ENCODE measurements at places on chromosomes 6 and 20.

DNA sequence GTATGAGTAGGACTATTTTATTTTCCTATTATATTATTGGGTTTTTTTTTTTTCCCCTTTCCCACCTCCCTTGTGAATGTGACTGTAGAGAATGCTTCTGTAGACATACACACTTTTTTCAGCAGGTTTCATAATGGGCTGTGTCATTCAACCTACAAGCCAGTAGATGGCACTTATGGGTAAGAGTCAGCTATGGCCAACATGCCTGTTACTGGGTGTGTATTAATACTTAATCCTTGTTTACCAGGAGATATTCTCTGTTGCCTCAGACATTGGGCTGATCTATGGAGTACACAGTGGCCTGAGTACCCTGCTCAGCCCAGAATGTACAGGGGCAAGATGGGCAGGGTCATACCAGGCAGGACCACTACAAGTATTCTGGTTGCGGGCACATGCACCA lies 382.5 kb downstream of the EPHA7 start:
- DNase-seq, result no peak

DNA sequence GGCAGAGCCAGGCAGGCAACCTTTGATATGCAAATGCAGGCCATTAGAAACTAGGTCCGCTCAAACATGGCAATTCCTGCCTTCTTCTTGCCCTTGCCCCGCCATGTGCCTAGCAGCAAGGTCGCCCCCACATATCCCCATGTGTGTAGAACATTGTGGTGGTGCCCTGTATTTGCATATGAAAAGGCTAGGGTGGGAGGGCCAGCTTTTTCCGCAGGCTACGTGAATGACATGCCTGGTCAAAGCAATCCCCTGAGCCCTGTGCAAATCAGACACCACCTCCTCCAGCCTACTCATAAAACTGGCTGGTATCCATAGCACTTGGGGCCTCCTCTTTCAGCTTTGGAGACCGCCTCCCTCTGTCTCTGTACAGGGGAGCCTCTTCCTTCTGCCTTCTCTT lies 31.6 kb downstream of the GSTA2 start:
- no peak for DNase-seq

GRCh38 chr20:50470264-50470858 lies 39.8 kb upstream of the PTPN1 start:
- no peak for DNase-seq

- no peak for DNase-seq
Measured at GRCh38 chr6:56109149-56109548, 138.2 kb downstream of the COL21A1 start.

DNA sequence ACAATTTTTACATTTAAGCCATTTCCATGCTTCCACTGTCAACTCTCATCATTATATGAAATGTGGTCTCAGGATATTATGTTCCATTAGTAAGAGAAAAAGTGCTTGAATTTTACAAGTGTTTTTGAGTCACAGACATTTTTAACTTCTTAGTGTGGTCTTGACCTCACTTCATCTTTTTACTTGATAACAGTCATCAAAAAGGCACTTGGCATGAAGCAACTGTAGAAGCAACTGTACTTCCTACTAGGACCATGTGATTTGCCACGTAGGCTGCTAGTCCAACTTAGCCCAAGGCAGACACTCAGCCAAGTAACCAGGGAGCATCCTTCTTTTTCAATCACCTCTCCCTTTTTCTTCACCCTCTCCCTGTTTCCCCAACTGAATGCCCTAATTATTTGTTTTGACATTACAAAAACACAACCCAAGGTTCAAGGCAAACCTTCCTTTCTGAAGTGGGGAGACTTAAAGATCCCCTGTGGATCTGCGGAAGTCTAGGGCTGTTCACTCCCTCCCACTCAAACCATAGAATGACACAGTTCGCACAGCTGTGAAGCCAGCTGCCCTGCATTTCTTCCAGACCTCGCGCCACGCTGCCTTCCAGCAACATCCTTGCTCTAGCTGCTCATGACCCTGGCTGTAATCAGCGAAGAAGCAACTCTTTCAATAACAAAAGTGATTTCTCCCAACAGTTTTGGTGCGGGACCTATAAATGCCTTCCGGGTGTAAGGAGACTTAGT lies 45.0 kb downstream of the PHACTR1 start:
- DNase-seq, result no peak

DNA sequence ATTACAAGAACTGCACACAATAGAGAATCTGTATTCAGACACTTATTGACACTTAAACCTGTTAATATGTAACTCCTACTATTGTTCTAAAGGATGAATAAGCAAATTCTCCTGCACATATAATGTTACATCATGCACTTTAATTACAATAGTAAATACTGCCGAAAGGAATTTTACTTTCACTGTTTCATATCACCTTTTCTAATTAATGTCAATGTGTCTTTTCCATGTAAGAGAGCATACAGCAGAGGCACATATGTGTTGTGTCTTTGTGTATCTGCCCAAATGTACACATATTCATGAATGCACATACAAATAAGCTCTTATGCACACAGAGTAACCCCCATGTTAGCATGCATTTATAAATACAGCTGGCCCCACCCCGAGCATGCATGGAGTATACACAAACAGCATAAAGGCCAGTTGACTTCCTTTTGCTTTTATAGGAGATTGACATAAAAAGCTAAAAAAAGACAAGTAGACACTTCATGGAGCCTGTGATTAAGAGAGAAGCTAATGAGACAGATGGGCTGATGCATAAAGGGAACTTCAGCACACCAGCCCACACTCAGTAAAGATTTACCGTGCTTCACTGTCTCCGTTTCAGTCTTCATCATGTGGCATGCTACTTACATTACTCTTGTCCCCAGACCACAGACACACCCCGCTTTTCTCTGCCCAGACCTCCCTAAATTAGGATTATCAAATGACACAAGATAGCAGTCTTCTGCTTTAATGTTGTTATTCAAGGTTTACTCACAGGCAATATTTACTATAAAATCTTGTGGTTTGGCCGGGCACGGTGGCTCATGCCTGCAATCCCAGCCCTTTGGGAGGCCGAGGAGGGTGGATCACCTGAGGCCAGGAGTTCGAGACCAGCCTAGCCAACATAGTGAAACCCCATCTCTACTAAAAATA lies 184.6 kb downstream of the ATXN1 start:
- DNase-seq, result no peak

DNA sequence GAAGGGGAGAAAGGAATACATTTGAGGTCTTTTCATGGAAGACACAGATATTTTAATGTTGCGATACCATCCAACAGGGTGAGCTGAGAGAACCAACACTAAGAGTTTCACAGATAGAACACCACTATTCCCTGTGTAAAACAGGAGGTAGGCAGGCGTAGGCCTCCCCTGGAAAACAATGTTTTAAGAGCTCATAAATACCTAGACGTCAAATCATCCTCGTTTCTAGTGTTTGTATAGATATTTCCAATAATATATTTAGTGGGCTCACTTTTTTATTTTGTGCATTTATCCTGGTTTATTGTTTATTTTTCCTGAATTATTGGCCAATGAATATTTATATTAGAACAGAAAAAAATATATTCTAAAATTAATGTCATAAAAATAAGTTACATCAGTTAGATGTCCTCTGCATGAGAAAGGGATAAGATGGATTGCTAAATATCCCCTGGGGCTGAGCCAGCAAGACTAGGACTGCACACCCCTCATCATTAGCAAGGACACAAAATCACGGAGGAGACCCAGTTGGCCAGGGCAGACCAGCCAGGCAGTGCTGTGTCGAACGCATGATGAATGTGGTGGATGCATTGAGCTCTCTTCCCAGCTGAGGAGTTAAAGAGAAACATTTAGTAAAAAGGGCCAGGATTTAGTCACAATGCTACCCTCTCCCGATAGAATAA lies 380.5 kb downstream of the C6orf118 start:
- no peak for DNase-seq

DNA sequence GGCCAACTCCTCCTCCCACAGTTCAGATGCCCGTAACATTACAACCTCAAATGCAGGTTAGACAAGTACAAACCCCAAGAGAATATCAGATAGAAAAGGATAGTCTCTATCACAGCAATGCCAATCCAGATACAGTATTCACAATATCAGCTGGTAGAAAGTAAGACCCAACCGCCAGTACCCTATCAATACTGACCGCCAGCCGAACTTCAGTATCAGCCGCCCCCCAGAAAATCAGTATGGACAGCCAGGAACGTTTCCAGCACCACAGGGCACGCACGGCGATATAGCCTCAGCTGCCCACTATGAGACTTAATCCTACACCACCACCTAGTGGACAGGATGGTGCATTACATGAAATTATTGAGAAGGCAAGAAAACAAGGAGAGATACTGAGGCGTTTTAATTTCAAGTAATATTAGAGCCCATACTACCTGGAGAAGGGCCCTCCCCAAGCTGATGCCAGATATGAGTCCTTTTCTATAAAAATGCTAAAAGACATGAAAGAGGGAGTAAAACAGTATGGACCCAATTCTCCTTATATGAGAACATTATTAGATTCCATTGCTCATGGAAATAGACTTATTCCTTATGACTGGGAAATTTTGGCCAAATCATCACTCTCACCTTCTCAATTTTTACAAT lies 17.6 kb upstream of the EIF2S2 start:
- peak; percentile 90 for DNase-seq

DNA sequence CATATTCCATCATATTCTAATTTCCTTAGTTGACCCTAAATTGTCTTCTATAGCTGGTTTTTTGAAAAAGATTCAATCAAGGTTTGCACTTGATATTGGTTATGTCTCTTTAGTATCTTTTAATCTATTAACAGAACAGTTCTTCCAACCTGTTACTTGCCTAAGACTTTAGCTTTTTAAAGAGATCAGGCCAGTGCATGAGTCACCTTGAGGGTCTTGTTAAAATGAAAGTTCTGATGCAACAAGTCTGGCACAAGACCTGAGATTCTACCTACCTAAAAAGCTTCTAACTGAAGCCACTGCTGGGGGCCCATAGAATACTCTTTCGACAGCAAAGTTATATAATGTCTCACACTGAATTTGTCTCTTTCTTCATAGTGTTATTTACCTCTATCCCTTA lies 3.2 kb downstream of the USP45 start:
- DNase-seq, result no peak

GRCh38 chr6:110810896-110811586 lies 4.2 kb downstream of the CDK19 start:
- no peak for DNase-seq

DNA sequence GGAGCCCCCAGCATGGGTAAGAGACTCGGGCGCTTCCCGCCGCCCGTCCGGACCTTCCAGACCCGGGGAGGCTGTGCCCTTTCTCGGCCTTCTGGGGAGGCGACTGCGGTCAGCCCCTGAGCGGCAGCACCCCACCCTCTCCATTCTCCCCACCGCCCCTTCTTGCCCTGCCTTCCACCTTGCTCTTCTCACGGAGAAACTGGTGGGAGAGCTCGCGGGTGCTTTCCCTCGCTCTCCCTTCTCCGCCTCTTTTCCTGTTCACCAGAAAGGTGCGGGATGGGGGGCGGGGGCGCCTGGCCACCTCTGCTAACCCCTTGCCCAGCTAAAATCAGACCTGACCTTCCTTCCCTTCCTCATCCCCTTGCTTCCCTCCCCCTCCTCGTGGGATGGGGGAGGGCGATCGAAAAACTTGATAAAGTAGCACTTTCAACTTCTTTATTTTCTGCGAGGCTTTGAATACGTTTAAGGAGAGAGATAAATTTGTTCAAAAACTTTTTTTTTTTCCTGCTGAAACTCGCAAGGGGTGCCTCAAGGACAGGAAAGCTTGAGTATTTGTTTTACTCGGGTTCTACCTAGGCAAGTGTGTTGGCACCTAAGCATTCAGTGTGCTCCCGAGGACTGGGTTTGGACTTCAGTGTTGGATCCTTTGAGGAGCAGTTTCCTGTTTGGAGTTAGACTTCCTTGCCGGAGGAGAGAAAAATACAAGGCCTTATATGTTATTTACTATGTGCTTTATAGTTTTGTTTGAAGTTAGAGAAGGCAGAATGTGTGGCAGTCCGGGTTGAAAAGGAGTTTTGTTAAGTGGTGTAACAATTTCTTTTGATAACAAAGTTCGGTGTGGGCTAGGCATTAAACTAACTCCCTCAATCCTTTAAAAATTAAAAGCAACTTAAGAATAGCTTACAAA lies 897 bp downstream of the CD2AP start:
- no peak for DNase-seq

- no peak for DNase-seq
Measured at GRCh38 chr6:121896771-121897170, 461.3 kb downstream of the GJA1 start.

- DNase-seq, result no peak
Measured at GRCh38 chr20:19769507-19769906, 11.4 kb downstream of the RIN2 start.

DNA sequence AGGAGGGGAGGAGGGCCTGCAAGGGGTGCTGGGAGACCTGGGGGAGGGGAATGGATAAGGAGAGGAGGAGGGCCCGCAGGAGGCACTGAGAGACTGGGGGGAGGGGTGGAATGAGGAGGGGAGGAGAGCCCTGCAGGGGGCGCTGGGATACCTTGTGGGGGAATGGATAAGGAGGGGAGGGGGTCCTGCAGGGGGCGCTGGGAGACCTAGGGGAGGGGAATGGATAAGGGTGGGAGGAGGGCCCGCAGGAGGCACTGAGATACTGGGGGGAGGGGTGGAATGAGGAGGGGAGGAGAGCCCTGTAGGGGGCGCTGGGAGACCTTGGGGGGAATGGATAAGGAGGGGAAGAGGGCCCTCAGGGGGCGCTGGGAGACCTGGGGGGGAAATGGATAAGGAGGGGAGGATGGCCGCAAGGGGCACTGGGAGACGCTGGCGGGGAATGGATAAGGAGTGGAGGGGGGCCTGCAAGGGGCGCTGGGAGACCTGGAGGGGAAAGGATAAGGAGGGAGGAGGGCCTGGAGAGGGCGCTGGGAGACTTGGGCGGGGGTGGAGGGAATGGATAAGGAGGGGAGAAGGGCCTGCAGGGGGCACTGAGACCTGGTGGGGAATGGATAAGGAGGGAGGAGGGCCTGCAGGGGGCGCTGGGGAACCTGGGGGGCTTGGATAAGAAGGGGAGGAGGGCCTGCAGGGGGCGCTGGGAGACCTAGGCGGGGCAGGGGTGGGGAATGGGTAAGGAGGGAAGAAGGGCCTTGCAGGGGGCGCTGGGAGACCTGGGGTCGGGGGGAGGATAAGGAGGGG lies 1.3 kb upstream of the CTCFL start:
- no peak for DNase-seq

- no peak for DNase-seq
Measured at GRCh38 chr20:38136421-38137245, 28.4 kb downstream of the TGM2 start.

GRCh38 chr6:25363427-25363826 lies 84.3 kb downstream of the CARMIL1 start:
- DNase-seq, result no peak

GRCh38 chr20:9160331-9160730 lies 91.4 kb downstream of the PLCB4 start:
- no peak for DNase-seq

GRCh38 chr6:141415896-141416295 lies 716.8 kb upstream of the GJE1 start:
- no peak for DNase-seq

DNA sequence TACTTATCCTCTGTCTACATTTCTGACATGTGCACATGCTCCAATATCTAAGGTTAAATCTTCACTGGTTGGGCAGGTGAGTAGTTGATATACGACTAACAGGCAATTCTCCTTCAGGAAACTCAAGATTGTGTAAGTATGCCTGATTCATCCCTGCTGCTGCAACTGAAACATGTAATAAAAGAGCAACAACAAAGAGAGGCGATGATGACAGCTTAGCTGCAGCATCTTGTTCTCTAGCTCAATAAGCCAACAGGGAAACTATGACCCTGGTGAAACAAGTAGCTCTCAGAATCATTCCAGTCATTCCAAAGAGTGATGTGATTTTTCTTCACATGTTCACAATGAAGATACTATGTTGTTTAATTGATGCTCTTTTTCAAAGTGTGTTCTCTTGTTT lies 74.4 kb downstream of the ELOVL4 start:
- DNase-seq, result no peak

Data from HuH-7.5 (cell line).